CD4-positive, alpha-beta T cell treated with Interferon alpha-2 for 1 hour (primary cell): ENCODE measurements at places on chromosomes 2 and 18.

- DNase-seq, result no peak
Observed at GRCh38 chr2:28545590-28546200, 49.8 kb downstream of the PLB1 start.

- no peak for DNase-seq
Observed at GRCh38 chr18:80210312-80211083, 36.8 kb downstream of the PARD6G start.

- peak; percentile 38 for DNase-seq
Observed at GRCh38 chr18:3604498-3605408, 154.8 kb downstream of the TGIF1 start.

DNA sequence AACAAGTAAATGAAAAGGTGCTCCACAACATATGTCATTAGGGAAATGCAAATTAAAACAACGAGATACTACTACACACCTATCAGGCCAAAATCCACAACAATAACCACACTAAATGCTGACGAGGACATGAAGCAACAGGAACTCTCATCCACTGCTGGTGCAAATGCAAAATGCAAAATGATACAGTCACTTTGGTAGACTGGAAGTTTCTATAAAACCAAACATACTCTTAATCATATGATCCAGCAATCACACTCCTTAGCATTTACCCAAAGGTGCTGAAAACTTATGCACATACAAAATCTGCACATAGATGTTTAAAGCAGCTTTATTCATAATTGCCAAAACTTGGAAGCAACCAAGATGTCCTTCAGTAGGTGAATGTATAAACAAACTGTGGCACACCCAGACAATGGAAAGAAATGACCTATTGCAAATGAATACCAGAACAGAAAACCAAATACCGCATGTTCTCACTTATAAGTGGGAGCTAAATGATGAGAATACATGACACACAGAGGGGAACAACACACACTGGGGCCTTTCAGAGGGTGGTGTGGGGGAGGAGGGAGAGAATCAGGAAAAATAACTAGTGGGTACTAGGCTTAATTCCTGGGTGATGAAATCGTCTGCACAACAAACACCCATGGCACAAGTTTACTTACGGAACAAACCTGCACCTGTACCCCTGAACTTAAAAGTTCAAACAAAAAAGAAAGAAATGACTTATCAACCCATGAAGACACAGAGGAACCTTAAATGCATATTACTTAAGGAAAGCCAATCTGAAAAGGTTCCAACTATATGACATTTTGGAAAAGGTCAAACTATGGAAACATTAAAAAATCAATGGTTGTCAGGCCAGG is 80.4 kb downstream of the ASXL2 start:
- DNase-seq, result no peak

GRCh38 chr2:170887896-170888295 is 41.2 kb upstream of the GORASP2 start:
- DNase-seq, result no peak

DNA sequence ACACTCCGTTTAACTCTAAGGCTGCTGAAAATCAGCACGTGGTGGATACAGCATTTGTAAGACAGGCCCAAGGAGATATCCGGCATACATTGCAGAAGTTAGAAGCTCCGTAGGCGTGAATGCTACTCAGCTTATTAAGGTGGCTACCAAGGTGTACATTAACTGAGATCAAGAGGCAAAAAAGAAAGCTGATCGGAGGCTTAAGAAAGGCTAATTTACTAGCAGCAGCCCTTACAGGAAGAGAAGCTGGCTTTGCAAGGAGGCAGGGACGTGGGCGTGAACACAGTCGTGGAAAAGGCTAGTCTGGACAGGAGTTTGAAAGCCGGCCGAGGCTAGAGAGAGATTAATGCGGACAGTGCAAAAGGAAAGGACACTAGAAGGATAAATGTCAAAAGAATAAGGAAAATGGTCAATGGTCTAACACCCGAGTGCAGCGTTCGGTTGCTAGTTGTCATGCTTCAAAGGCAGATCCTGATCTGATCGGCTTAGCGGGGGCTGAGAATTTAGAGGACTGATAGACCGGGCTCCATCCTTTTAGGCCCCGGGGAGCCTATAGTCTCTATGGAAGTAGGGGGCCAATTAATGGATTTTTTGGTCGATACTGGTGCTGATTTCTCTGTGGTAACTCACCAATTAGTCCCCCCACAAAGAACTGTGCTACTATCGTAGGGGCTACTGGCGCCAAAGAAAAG is 45.6 kb upstream of the SELENOI start:
- peak; percentile 24 for DNase-seq

DNA sequence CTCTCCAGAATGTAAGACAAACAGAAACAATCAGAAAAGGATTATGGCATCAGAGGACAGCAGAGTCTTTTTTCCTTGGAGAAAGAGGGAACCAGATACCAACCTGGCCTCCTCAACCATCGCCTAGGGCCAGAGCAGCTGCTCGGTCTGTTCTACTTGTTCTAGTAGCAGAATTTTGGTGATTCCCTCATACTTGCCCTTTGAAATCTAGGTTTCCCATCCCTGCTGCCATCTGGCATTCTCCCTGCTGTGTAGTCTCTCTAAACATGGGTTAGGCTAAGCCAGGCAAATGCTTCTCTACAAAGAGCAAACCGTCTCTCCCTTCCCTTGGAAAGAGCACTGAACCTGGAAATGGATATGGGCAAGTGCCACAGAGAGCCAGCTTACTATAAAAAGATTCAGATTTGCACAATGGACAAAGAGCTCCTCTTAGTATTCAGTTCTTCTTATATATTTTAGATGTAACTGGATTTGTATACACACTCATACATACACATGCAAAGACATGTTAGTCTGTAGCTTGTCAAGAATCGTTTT is 208.6 kb upstream of the ST6GAL2 start:
- no peak for DNase-seq

DNA sequence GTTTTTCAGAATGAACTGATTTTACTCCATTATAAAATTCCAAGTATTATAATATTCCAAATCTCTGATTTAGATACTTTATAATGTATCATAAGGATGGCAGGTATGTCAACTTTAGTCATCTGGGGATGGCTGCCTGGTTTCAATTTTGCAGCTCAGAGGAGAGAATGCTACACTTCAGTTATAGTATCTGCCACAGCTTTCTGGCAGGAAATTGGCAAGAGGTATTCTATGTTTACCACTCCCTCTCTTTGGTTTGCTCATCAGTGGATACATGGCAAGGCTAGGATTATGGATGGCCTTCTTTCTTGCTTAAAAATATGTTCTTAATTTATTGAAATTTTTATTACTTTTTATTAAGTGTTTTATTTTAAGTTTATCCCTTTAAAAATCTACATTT is 67.0 kb upstream of the TNFRSF11A start:
- DNase-seq, result no peak
